ENCODE measurements at places on chromosomes 7 and 10.

DNA sequence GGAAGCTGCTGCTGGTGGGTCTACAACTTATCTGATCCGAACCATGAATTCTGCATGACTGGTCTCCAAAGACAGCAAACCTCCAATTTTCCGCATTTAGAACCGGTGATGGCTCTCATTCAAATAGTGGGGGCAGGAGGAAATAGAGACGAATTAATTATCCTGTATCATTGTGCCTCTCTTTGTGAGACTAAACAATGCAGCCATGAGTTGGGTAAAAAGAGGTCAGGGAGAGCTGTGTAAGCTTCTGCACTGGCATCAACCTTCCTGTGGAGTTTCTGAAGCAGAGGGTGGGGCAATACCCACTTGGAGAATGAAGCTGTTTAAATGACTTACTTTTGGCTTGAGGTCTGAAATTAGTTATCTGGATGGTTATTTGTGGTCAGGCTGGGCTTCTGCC lies 266.4 kb downstream of the SORCS3 start:
- no peak for DNase-seq

- DNase-seq = no peak
Observed at GRCh38 chr10:128576336-128576735, 450.1 kb upstream of the MKI67 start.

GRCh38 chr7:24847754-24848153 lies 90.5 kb upstream of the GSDME start:
- no peak for DNase-seq

GRCh38 chr10:36621346-36621745 lies 504.1 kb upstream of the ANKRD30A start:
- no peak for DNase-seq

DNA sequence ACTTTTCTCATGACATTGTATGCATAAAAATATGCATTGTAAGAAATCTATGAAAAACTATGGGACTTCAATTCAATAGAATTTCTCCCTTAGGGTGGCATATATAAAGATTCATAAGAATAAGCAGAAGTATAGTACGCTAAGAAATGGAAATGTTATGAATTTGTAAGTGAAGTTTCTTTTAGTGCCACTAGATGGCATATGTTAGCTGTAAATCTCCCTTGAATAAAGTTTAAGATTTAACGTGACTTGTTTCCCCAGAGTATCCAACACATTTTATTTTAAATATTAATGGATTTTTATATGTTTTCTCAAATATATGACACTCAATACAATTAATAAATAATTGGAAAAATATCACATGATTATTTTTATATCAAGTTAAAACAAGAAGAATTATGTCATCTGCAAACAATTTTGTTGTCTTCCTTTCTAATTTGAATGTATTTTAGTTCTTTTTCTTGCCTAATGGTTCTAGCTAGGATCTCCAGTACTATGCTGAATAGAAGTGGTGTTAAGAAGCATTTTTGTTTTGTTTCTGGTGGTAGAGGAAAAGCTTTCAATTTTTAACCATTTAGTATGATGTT lies 287.2 kb downstream of the HGF start:
- no peak for DNase-seq

- no peak for DNase-seq
Observed at GRCh38 chr7:141421306-141421705, 129.9 kb upstream of the AGK start.

DNA sequence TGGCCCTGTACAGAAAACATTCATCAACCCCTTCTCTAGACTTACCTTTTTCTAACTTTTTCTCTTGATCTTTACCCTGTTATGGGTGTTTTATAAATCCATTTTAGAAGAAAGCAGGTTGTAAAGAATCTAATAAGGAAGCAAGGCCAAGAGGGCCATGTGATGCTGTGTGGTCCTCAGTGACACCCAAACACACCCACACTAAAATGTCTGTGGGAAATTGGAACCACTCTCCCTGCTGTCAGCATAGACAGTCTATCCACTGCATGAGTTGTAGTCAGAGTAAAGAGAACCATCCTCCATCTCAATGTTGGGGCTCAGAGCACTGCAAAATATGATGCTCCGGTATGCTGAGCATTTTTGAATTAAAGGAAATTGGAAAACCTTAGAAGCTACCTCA lies 235.5 kb downstream of the SKIDA1 start:
- DNase-seq = no peak

DNA sequence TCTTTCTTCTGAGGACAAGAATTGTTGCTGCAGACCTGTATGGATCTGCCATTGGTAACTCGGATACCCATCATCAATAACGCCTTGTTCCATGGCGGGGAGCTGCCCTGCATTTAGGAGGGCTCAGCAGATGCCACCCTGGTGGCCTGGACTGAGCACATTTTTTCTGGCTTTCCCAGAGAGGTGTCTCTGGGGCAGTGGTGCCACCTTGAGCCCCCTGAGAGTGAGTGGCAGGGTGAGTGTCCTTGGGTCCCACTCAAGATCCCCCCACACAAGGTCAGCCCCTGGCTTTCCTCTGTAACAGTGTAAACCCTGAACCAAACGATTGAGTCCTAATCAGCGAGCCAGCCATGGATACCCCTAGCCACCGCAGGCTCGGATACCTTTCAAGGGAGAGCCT lies 258.6 kb downstream of the GLRX3 start:
- no peak for DNase-seq

GRCh38 chr7:79454361-79454960 lies 994 bp upstream of the MAGI2 start:
- no peak for DNase-seq

- DNase-seq = no peak
Observed at GRCh38 chr7:83575436-83575835, 73.5 kb downstream of the SEMA3E start.

- DNase-seq = no peak
Observed at GRCh38 chr10:113091920-113092319, 141.9 kb downstream of the TCF7L2 start.

DNA sequence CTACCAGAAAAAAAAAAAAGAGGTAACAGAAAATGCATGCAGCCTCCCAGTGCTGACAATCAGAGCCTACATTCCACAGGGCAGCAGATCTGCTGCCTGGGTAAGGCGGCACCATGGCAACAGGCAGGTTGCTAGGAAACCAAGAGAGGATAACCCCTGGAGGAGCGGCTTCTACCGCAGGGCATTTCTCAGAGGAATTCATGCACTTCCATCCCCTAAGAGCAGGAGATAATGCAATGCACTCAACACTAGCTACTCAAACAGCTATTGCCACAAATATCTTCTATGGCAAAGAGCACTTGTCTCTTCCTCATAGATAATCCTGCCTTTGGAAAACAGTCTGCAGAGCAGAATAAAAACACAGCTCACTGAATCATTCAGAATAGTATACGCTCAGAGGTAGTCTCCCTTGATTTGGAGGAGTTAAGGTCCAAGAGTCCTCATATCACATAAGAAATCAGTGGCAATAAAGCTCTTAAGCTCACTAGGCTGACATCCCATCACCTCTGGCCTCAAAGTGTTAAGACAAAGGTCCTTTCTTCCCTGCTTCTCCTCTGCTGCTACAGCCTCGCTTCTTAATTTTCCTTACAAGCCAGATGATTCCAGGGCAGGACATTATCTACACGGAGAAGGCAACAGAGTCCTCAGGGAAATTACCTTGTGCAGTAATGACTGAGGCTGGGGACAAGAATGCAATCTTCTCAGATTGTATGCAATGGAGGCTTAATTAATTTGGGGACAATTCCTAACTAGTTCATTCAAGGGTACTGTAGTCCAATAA lies 10.7 kb downstream of the PSAP start:
- peak; percentile 91 for DNase-seq

- no peak for DNase-seq
Observed at GRCh38 chr10:7053195-7053594, 357.6 kb downstream of the SFMBT2 start.

GRCh38 chr7:47103498-47104205 lies 478.3 kb downstream of the TNS3 start:
- no peak for DNase-seq

DNA sequence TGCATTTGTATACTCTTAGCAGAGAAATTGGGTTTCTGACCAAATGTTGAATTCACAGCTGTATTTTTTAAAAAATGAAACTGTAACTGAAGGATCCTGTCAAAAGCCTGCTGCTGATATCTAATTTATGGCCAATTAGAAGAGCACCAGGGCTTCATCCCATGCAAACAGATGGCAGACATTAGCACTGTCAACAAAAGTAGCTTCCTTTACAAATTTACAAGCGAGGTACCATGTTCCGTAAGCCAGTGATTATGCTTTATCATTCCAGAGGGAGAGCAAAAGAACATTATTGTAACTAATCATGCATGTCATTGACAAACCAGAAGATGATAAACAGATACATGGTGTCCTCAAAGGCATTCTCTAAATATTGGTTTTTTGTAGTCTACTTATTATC lies 177.2 kb upstream of the DKK1 start:
- DNase-seq = no peak

DNA sequence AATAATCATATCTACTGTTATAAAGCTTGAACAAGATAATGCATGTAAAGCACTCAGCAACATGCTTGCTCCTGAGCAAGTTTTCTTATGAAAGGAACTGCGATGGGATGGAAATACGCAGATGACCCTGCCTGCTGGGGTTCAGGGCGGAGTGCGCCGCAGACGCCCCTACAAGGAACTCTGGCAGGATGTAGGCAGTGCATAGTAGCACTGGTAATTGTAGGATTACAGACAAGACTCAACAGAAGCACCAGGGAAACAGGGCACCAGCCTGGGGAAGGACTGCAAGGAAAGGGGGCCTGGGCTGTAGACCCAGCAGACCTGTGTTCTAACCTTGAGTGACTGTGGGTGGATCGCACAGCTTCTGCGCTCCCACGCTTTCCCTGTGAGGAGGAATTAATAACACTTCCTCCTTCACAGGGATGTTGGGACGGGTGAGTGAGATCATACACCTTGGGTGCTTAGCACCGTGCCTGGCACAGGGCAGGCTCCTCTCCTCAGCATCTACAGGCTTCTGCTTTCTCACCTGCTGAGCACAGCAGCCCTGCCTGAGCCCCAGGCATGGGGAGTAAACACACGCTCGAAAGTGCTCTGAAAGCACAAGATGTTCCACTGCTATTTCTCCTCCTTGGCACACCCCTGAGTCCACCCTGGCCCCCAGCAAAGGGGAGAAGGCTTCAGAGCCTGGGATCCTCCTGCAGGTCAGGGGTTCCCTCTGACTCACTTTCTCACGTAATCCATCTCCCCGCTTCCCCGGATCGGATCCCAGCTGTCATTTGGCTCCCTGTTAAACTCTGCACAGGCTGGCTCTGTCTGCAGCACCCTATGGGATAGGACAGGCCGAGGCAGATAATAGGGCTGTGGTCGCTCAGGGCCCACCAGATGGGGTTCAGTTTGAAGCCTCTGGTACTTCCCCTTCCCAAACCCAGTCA lies 19.2 kb downstream of the ITPRIP start:
- DNase-seq = no peak

GRCh38 chr7:116433246-116433645 lies 66.3 kb upstream of the CAV2 start:
- no peak for DNase-seq

- no peak for DNase-seq
Observed at GRCh38 chr10:42975005-42975493, 101.8 kb upstream of the RET start.

GRCh38 chr10:52319926-52320325 lies 5.8 kb downstream of the DKK1 start:
- no peak for DNase-seq

DNA sequence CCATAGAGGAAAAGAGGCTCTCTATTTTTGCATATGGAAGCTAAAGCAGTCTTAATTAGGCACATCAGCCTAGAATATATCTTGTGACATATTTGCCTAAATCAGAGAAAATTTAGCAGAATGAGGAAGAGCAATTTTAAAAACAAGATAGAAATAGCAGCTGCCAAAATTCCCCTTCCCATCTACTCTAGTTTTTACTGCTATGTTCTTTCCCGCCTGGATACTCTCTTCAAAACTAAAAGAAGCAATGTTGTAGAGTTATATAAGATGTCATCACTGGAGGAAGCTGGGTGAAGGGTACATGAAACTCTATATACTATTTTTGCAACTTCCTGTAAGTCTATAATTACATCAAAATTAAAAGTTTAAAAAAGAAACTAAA lies 87.0 kb downstream of the ARMH3 start:
- DNase-seq = no peak

GRCh38 chr10:5305374-5305773 lies 59.4 kb upstream of the UCN3 start:
- DNase-seq = peak; percentile 55

DNA sequence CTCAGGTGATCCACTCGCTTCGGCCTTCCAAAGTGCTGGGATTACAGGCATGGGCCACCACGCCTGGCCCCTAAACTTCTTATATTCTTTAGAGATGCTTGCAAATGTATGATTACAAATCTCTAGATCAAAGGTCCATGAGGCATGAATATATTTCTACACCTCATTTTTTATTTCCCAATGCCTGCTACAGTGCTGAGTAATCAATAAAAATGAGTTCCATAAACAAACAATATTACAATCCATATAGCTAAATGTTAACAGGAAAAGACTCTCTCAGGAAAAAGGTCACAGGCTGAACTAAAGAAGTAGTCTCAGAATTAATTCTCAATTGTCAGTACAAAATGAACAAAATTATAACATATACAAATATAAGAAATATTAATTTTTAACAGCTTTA lies 90.8 kb downstream of the LMBR1 start:
- no peak for DNase-seq

- no peak for DNase-seq
Observed at GRCh38 chr10:97721871-97722780, 8.6 kb downstream of the MARVELD1 start.

GRCh38 chr10:47025540-47026300 lies 114.5 kb downstream of the PTPN20 start:
- DNase-seq = no peak

GRCh38 chr10:77531441-77532001 lies 106.1 kb downstream of the KCNMA1 start:
- no peak for DNase-seq

DNA sequence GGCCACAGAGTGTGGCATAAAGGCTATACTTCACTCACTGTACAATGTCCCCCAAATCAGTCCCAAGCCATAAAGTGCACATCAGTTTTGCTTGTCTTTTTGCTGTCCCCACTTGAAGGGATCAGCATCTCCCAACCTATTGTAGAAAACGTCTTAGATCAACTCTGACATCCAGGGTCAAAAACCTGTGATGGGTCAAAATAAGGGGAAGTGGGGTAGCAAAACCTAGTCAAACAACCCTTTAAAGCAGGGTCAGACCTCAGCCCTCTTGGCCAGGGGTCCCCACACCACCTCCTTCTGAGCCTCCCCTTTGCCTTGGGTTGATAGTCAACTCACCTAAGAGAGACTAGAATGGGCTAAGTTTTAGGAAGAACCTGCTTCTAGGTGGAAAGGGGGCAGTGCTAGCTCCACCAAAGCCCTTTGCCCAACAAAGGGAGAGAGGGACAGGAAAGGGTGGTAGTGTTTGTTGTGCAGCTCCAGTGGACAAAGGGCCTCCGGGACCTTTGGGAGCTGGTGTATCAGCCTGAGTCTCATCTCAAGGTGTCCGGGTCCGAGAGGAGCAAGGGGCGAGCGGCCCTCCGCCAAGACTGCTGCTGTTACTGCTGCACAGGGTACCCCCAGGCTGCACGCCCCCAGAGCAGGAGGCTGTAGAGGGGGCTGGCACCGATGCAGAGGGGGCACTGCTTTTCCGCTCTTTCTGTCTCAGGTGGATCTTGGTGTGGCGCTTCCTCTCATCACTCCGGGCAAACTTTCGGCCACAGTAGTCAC lies 3.3 kb downstream of the EGR2 start:
- DNase-seq = no peak

GRCh38 chr10:8731121-8732095 lies 676.9 kb downstream of the GATA3 start:
- no peak for DNase-seq
